GM03348 (cell line): ENCODE measurements at places on chromosomes 2 and 18.

DNA sequence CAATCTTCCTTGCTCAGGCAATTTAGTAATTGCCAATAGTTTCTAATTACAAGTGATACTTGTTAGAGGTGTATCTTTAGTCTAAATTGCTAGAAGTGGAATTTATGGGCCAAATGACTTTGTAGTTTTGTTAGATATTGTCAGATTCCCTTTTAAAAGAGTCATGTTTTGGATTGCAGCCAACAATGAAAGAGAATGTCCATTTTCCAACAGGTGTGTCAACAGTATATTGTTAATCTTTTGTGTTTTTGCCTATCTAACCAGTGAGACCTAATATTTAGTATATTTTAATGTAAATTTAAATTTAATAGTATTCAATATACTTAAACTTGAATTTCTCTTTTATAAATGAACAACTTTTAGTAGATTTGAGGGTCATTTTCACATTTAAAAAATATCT, 259.4 kb upstream of the ETAA1 start:
- no peak for DNase-seq

DNA sequence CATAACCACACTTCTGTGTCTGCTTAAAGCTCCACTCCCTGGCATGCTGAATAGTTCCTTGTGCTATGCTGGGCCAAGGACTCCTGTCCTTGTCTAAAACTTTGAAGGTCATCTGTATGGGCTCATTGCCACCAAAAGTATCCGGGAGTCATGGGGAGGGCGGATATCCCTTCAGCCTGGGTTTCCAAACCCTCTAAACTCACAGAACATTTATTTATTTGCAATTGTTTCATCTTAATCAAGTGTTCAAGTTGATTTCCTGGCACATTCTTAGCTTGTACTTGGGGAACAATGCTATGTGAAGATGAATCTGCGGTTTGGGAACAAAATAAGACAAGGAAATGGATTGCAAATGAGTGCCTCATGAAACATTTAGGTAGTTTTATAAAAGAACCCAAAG, 1.8 kb downstream of the NOSTRIN start:
- DNase-seq = no peak

DNA sequence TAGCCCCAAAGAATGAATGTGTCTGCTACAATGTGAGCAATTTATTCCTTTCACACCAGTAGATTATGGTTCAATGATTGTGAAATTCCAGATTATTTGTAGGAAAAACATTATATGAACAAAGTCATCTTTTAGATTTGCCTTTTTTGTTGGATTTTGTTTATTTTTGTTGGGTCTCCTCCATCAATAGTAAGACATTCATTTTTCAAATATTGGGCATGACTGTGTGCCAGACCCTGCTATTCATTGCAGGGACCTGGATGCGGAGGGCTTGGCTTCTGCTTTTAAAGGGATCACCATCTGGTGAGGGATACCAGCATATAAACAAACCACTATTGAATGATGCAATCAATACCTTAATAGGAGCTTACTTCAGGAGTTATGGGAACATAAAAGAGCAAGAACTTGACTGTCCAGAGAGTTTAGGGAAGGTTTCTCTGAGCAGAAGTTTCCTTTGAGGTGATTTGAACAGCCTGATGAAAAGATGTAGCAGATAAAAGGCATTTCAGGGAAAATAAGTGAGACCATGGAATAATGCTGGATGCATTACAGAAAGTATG, 486.7 kb downstream of the EPHA4 start:
- DNase-seq = no peak

DNA sequence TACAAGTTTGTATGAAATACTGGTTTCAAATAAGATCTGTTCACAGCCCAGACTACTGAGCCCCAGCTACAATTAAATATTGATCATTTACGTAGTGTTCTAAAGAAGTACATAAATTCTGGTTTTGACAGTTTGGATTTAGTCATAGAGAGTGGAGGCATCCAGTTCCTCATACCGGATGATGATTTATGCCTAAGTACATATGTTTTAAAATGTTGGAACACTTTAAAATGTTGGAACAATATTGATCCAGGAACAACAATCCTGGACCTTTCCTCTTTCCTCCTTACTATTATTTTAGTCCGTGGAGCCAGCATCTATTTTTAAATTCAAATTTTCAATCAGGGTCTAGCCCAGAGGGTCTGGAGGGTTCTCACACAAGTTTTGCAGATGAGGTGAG, 22.8 kb upstream of the TTN start:
- DNase-seq = no peak

- peak; percentile 18 for DNase-seq
Observed at GRCh38 chr2:166373951-166374350, 1.8 kb downstream of the SCN9A start.

DNA sequence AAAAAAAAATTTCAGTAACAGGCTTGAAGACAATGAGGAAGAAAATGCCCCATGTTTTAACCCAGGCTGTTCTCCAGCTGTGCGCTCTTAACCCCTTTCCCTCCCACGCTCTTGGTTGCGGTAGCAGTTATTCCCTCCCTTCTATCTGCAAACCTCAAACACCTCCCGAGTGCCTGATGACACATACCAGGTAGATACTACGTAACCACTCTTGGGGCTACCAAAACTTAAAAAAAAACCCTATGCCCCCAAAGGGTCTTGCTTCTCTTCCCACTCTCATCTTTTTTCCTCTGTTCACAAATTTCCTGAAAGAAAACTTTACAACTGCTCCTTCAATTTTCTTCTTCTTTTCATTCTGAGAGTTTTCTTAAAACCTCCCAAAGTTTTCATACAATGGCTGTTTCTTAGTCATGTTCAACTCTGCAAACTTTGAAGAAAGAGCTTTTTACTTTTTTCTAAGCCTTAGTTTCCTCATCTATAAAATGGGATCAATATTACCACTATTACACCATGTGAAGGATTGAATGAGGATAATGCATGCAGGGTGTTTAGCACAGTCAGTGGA, 4.9 kb upstream of the DRC1 start:
- DNase-seq = no peak

DNA sequence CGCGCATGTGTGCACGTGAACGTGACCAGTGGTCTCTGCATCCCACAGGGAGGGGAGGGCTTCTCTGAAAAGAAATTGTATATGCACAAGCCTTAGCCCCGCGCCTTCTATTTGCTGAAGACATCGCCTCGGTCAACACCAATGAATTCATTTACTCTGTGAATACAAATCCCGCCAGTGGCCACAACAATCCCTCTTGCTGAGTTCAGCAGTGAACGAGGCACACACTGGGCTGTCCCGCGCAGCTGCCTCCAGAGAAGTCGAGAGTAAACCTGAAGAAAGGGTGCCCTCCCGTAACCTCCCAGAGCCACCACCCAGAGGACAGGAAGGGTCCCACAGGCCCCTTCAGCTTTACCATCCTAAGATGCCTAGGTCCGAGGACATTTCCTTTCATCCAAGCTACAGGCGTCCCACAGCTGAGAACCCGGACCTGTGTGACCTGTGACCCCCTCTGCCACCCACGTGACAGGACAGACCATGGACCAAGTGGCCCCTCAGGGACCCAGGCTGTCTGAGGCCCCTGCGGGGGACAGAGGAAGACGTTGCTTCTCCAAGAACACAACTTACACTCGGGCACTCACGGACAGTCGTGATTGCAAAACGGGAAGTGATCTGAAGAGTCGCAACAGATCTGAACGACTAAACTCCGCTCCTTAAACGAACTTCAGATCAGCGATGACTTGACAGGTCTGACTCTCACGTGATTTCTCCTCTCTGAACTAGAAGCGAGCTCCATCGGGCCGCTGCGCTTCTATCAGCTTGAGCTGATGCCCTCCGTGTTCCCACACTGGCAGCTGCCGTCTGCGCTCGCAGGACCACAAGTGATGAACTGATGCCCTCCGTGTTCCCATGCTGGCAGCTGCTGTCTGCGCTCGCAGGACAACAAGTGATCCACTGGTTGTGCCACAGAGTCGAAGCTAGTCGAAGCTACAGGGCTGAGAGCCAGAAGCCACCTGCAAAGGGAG, 92.7 kb downstream of the ZNF516 start:
- DNase-seq = no peak

- peak; percentile 87 for DNase-seq
Observed at GRCh38 chr2:8534729-8535468, 147.0 kb upstream of the ID2 start.
